ENCODE measurements at places on chromosomes 5 and 9.

DNA sequence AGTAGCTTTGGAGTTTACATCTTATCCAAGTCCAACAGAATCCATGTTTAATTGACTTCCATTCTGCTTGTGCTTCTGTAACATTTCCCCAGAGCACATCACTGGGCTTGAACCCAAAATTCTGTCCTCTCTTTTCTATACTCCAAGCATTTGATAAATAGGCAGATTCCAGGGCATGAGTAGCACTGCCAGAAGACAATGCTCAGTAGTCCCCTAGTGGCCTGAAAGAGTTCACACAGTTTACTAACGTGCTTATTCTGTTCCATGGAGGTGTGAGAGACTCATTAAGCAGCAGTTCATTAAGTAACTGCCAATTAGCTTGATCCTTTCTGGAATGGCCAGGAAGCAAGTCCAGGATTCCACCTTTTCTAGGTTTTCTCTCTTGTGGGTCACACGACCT lies 9.4 kb upstream of the GABRA6 start:
- DNase-seq: no peak

GRCh38 chr5:110836851-110837250 lies 98.0 kb downstream of the SLC25A46 start:
- DNase-seq: no peak

DNA sequence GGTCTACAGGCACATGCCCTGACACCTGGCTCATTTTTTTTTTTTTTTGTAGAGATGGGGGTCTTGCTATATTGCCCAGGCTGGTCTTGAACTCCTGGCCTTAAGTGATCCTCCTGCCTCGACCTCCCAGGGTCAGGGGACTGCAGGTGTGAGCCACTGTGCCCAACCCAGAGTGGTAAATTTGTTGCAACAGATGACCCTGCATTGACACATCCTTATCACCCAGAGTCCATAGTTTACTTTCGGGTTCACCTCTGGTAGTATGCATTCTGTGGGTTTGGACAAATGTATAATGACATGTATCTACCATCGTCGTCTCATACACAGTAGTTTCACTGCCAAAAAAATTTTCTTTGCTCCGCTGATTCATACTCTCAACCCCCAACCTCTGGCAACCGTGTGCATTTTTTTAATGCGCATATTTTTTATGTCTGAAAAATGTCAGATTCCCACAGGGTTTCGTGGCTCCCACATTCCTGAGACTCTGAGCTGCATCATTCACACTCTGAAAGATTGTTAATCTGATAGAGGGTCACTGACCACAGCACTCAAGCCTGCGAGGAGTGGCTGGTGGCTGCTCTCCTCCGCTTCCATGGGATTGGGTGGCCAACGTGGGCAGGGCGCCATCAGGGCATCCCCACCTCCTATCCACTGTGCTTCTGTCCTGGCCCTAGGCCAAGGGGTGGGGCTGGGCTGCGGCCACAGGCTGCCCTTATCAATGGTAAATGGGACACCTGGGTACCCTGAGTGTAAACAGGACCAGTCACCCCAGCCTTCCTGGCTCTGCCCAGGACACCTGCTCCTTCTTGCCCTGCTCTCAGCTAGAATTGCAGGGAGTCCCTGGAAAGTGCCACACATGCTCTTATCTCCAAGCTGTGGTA lies 9.6 kb downstream of the NDST1 start:
- no peak for DNase-seq

- DNase-seq: no peak
Measured at GRCh38 chr9:21696411-21696871, 106.0 kb upstream of the MTAP start.

DNA sequence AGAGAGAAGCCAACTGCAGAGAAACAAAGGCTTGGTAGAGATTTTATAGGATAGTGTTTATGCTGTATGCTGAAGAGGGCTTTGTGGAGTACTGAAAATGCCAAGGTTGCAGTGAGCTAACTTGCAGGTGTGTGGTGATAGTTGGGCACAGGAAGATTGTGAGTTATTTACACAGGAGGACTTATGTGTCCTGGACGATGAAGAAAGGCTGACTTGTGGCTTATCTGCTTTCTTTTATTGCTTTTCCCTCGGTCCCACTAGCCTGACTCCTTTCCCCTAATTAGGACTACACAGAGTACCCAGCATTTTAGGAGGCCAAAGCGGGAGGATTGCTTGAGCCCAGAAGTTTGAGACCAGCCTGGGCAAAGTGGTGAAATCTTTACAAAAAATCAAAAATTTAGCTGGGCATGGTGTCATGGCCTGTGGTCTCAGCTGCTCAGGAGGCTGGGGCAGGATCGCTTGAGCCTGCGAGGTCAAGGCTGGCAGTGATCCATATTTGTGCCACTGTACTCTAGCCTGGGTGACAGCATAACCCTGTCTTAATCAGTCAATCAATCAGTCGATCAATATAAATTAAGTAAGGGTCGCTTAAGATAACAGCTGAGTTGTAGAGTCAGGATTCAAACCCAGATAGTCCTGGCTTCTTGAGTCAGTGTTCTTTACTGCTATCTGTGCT lies 61.9 kb downstream of the UBE2R2 start:
- no peak for DNase-seq

DNA sequence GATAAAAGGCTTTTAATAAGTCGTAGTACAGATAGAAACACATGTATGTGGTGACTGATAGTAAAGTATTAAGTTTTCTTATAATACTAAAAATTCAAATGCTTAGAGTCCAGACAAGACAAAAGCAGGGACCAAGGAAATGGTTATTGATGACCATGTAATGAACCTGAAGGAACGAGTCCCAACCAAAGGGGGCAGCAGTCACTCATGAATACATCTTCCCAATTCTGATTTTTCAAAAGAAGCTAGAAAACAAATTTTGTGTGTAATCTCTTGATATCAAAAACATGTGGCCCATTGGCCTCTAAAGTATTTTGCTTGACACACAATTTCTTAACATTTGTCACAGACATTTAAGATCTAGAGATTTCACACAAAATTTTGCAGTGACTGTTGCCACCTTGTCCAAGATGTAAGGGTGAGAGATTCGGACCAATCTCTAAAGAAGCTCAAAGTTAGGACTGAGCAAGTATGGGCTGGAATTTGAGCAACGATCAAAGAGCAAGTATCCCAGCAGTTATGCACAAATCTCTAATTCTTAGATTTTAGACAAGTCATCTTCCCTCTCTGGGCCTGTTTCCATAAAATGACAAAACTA lies 66.8 kb downstream of the ARL15 start:
- DNase-seq: no peak

- no peak for DNase-seq
Measured at GRCh38 chr9:3513265-3513818, 12.5 kb downstream of the RFX3 start.

GRCh38 chr9:132876849-132877248 lies 1.2 kb downstream of the AK8 start:
- no peak for DNase-seq

- DNase-seq: no peak
Measured at GRCh38 chr9:4207881-4208615, 91.8 kb downstream of the GLIS3 start.

DNA sequence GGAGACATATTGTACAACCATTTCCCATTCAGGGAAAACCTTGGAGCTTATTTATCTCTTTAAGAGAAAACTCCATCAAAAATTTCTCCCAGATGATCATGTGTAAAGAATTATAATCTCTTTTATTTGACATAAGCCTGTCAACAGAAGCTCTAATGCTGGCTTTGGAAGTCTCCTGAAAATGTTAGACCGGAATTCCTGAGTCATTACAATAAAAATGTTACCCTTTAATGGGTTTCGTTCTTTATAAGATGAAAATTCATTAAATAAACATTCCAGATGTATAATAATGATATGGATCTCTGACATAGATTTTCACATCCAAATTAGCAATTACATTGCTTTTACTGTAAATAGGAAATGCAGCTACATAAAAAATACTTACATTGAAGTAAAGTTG lies 1036.4 kb downstream of the EFNA5 start:
- no peak for DNase-seq

DNA sequence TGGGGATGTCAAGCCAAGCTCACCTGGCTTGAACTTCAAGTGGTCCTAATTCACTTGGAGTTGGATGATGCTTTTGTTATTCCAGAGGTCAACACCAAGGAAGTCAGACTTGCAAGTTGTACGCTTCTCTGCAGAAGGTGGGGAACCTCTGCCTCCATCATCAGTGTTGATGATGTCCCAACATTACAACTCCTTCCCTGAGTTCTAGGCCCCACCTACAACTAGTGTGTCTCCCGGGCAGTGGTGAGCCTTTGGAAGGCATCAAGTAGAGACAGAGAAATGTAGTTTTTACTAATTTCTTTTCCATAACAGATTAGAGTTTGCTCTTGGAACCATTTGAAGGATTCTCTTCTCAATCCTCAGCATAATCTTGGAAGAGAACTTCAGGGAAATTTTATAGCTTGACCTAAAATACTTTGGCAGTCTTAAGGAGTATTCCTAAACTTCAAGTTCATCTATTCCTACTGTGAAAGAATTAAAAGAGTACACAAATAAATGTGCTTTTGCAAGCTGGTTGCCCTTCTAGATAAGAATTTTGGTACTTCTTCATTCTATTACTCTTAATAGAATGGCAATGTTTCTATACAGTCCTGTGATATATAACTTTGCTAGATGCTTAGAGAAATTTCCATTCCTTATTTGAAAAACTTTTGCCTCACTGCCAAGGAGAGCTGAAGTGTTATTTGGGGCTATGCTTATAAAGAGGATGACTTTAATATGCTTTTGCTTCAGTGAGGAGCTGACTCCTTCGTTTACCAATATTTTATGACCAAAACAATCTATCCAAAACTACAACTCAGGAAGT lies 12.0 kb downstream of the MAMDC2 start:
- DNase-seq: no peak

DNA sequence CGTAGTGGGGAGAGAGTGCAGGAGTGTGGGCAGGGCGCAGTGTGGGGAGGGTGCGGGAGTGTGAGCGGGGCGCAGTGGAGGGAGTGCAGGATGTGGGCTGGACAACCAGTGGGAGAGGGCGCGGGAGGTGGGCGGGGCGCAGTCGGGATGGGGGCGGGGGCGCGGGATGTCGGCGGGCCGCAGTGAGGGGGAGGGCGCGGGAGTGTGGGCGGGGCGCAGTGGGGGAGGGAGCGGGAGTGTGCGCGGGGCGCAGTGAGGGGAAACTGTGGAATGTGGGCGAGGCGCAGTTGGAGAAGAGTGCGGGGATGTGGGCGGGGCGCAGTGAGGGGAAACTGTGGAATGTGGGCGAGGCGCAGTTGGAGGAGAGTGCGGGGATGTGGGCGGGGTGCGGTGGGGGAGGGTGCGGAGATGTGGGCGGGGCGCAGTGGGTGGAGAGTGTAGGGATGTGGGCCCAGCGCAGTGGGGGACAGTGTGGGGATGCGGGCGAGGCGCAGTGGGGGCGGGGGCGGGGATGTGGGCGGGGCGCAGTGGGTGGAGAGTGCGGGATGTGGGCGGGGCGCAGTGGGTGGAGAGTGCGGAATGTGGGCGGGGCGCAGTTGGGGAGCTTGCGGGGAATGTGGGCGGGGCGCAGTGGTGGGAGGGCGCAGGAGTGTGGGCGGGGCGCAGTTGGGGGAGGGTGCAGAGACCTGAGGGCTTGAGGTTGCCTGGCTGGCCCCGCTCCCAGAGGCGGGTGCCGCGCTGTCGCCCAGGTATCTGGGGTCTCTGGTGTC lies at the start of gene NXNL2:
NXNL2 (plus strand) TSS at position 723 of the 770 bp plus-strand sequence. CDS start 257 bp downstream, outside the sequence.
- no peak for DNase-seq

- DNase-seq: no peak
Measured at GRCh38 chr9:78574354-78575045, 277.6 kb downstream of the PSAT1 start.

- no peak for DNase-seq
Measured at GRCh38 chr9:86990290-86990689, 43.0 kb upstream of the GAS1 start.

DNA sequence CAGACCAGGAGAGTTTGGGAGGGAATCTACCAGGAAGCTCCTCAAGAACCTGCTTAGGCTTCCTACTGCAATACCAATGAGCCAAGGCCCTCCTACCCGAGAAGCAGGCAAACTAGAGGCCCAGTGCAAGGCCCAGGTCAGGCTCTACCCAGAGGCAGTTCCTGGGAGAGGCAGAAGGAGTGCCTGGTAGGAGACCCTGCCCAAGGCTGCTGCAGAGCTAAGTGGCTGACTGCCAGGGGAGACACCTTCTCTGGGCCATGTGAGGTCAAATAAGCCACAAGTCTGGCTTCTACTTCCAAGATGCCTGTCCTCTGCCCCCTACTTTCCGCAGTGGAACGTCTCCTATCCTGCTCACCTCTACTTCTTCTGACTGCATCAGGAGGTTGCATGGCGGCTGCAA lies 17.8 kb downstream of the ACSL6 start:
- DNase-seq: no peak

GRCh38 chr5:1331861-1332405 lies 13.0 kb downstream of the CLPTM1L start:
- DNase-seq: no peak

DNA sequence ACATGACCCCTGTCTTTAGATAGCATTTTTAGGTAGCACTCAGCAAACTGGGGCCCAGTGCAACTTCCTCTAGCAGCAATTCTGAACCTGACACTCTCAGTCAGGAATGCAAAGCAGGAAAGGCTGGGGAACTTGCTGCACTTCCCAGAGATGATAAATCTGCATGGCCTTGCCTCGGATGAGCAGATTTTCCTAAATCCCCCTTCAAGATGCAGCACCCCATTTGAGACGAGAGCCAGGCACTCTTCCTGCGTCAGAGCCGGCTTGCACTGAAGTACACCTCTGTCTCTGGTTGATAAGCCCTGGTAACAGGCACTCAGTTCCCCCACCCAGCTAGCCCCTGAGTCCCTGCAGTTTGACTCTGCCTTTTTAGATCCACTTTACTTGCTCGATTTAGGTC lies 296.7 kb upstream of the PANK3 start:
- DNase-seq: no peak

GRCh38 chr9:111001526-111001925 lies 36.7 kb downstream of the LPAR1 start:
- DNase-seq: no peak

DNA sequence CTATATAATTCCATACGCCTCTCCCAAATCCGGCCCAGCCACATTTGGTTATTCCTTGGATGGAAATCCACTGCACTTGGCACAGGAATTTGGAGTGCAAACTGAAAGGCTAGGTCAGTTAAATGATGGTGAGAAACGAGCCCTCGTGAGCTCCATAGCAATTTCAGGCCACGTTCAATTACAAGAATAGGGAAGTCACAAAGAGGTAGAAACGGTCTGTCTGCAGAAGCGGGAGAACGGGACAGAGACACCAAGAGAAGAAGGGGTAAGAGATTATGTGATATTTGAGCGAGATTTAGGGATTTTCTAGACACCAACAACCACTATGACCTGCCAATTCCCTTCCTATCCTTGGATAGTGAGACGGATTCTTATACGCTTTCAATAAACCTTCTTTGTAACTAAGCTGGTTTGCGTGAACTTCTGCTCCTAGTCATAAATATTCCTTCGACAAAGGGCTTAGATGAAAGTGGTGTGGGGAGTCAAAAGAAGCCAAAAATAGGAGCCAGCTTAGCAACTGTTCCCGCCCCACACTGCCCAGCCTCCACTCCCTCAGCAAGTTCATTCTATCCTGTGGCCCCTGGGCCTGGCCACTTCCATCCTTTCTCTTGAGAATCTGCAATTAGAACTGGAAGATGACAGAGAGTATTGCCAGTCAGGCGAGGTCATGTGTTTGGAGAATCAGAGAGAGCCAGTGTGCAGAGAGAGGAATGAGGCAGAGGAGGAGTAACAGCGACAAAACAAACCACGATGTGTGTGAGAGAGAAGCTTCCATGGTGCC lies 118.4 kb downstream of the ZNF608 start:
- no peak for DNase-seq

GRCh38 chr5:171776213-171776612 lies 9.4 kb upstream of the SMIM23 start:
- DNase-seq: no peak

Measured in activated T-helper 1 cell treated with anti-CD3 and anti-CD28 coated beads, Interleukin-2, amount 50 U/mL, for 16 hours (primary cell).